ENCODE measurements at places on chromosomes 4 and X. TPM values are rescaled to one million over a fixed set of nuclear protein-coding genes. Genes with fewer than 3 reads are reported as not detected.
A peak's percentile ranks its signal among the peaks of the same experiment; 100 is the strongest.

NUP62CL gene
- total RNA-seq: not detected

ANKRD50 gene
- total RNA-seq: 35.3 TPM

- H3K27ac ChIP-seq: no peak overlapping the region
- H3K27me3 ChIP-seq: no peaks in the 10 kb centered on the region
- H3K4me3 ChIP-seq: no peak overlapping the region
- DNase-seq: no peak
- H3K36me3 ChIP-seq: no peaks in the 10 kb centered on the region
- H3K4me1 ChIP-seq: no peaks in the 10 kb centered on the region
These were observed 512.7 kb upstream of the CT83 start for GRCh38 chrX:116975517-116975916.

DNA sequence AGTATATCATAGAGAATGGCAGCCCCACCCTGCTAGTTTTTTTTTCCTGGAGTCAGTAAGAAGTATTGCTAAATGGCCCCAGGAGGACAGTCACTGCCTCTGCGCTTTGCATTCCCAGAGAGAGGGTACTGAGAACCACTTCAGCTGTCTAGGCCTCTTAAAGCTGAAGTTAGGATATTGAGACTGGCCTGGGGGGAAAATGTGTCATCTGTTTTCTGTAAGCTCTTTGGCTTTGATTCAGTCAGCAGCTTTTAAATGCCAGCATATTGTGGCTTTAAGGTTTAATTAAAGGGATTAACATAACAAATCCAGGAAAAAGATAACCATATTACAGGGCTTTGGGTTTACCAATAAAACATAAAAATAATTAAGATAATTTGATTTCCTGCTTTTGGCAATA, 852.0 kb downstream of the PCDH18 start:
- H3K4me3 ChIP-seq: no peak overlapping the region
- H3K4me1 ChIP-seq: peaks cover 2% of the 10 kb centered on the region
- H3K36me3 ChIP-seq: no peaks in the 10 kb centered on the region

DNA sequence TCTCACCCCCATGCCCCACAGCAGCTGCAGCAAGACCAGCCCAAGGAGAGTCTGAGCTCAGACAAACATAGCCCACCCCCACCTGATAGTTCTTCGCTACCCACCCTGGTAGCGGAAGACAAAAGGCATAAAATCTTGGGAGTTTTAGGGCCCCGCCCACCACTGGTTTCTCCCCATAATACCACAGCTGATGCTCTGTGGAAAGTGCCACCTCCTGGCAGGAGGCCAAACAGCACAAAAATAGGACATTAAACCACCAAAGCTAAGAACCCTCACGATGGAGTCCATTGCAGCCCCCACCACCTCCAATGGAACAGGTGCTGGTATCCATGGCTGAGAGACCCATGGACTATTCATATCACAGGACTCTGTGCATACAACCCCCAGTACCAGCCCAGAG, 226.7 kb downstream of the SNCA start:
- H3K36me3 ChIP-seq: no peaks in the 10 kb centered on the region
- no peaks in the 10 kb centered on the region for H3K4me1 ChIP-seq
- no peak for DNase-seq
- H3K27me3 ChIP-seq: no peaks in the 10 kb centered on the region
- H3K4me3 ChIP-seq: no peak overlapping the region

DNA sequence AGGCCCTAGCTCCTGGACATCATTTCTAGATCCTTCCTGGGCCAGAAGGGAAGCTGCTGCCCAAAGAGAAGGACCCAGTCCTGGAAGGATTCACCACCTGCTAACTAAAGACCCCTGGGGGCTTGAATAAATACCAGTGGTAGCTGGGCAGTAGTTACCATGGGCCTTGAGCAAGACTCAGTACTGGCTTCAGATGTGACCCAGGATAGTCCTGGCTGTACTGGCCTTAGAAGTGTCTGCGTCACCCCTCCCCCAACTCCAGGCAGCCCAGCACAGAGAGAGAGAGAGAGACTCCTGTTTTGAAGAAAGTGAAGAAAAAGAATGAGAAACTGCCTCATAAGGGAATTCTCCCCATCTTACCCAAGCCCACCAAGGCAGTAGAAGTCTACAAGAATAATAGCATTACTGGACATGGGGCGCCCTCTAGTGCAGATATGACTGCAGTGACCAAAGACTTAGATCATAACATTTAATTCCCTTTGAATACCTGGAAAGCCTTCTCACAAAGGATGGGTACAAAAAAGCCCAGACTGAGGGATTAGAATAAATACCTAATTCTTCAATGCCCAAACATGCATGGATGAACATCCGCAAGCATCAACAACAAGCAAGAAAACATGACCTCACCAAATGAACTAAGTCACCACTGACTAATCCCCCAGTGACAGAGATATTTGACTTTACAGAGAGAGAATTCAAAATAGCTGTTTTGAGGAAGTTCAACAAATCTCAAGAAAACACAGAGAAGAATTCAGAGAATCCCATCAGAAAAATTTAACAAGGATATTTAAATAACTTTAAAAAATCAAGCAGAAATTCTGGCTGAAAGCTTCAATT, 171.8 kb downstream of the HNRNPD start:
- no peaks in the 10 kb centered on the region for H3K36me3 ChIP-seq
- DNase-seq: peak; percentile 27
- no peaks in the 10 kb centered on the region for H3K27me3 ChIP-seq
- no peak overlapping the region for H3K4me3 ChIP-seq
- H3K4me1 ChIP-seq: no peaks in the 10 kb centered on the region

- no peaks in the 10 kb centered on the region for H3K4me1 ChIP-seq
- H3K27me3 ChIP-seq: peaks cover 6% of the 10 kb centered on the region
- no peak for DNase-seq
- H3K36me3 ChIP-seq: no peaks in the 10 kb centered on the region
- peak within 1 kb of the TSS; percentile 57 for H3K4me3 ChIP-seq
These were observed at the start of gene SPATA18 for GRCh38 chr4:52051213-52051614. Gene SPATA18 (plus strand): TSS chr4:52051304. CDS start chr4:52051705, 401 bp downstream.

IQSEC2 gene
- 3.9 TPM for total RNA-seq

GRCh38 chrX:112664924-112665323, 14.8 kb downstream of the LHFPL1 start:
- H3K27ac ChIP-seq: no peak overlapping the region
- no peak overlapping the region for H3K4me3 ChIP-seq
- DNase-seq: no peak
- no peaks in the 10 kb centered on the region for H3K36me3 ChIP-seq
- H3K4me1 ChIP-seq: 0 out of 2 replicates have a peak, but pooled peaks cover 1% of the 10 kb centered on the region

DNA sequence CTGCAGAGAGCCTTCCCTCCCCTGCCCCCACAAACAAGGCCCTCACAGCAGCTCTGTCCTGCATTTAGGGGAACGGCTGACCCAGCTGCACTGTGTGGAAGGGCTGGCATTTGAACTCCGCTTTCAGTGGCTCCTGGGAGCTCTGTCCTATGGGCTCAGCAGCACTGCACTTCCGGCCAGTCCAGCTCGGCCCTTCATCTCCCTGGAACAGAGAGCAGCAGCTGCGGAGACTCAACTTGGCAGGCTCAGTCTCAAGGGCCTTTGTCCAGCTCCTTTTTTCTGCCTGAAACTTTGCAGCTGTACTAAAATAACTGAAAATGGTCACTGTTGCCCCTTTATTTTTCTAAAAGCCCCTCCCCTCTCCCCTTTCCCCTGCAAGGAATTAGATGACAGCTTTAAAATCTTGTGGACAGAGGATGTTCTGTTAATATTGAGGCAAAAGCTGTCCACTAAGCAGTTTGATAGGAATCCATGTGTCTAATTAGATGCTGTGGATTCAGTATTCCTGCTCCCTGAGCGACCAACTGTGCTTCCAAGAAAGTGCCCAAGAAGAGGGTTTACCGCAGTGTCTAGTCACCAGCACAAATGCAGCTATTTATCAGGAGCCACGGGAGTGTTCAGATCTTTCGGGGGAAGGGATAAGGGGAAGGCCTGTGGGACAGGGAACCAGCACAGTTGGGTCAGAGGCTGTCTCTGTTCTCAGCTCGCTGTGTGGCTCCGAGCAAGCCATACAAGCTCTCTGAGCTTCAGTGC, 133.1 kb downstream of the AFAP1 start:
- H3K27me3 ChIP-seq: no peaks in the 10 kb centered on the region
- DNase-seq: peak; percentile 68
- peaks cover 47% of the 10 kb centered on the region for H3K4me1 ChIP-seq
- peak overlapping the region; percentile 92 for H3K27ac ChIP-seq
- peaks cover 43% of the 10 kb centered on the region for H3K36me3 ChIP-seq

Data from IMR-90 (cell line).